ENCODE measurements at places on chromosomes 5 and 9.

DNA sequence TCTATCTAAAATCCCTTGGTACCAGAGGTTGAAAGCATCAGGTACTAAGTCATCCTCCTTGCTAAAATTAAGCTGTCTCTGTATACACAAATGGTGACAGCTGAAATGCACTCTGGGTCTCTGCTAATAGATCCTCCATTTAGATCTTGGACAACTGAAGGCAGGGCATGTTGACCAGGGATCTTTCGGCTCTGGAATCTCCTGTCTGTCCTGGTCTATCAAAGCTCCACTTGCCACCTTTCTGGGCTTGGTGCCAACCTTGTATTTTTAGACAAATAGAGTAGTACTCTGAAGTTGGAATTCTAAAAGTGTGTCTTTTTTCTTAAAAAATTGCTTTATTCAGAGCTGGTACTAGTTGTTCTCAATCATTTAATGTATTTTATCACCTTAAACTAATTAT is 135.2 kb upstream of the HMHB1 start:
- no peak for DNase-seq

DNA sequence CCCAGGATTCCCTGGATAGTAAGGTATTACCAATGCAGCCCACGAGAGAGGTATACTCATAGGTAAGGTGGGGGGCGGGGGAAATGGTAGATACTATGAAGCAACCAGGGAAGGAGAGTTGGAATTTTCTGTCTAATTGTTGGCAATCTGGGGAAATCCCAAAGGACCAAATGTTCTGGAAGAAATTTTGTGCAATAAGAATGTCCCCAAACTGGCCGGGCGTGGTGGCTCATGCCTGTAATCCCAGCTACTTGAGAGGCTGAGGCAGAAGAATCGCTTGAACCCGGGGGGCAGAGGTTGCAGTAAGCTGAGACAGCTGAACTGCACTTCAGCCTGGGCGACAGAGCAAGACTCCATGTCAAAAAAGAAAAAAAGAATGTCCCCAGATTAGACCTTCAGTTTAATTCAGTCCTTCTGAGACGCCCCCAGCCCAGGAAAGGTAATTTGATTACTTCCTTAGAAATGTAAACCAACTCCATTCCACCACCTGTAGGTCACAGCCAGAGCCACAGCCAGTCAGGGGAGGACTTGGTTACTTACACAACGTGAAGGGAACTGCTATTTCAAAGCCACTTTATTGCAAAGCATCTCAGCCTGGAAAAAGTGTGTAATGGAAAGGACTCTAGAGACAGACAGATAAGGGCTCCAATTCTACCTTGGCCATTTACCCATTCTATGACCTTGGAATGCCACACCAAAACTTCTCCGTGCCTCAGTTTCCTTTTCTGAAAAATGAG is 50.0 kb upstream of the KLF4 start:
- no peak for DNase-seq

- DNase-seq = no peak
Observed at GRCh38 chr9:101242651-101243050, 142.2 kb downstream of the BAAT start.

DNA sequence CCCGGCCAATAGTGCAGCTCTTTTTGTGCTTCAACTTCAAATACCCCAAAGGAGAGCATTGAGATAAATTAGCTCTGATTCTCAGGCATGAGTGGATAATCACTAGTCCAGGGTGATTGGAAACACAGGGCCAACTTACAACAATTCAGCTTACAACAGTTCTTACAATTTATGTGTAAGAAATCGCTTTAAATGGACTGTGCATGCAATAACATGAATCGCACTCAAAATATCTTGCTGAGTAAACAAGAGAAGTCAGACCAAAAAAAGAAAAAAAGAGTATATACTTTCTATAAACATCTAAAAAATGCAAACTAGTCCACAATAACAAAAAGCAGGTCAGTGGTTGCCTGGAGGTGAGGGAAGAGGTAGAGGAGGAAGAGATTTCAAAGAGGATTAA is 150.6 kb upstream of the EDIL3 start:
- DNase-seq = no peak

- peak; percentile 34 for DNase-seq
Observed at GRCh38 chr5:107806705-107807104, 136.0 kb upstream of the EFNA5 start.

- DNase-seq = no peak
Observed at GRCh38 chr5:72436796-72437471, 70.3 kb downstream of the ZNF366 start.

DNA sequence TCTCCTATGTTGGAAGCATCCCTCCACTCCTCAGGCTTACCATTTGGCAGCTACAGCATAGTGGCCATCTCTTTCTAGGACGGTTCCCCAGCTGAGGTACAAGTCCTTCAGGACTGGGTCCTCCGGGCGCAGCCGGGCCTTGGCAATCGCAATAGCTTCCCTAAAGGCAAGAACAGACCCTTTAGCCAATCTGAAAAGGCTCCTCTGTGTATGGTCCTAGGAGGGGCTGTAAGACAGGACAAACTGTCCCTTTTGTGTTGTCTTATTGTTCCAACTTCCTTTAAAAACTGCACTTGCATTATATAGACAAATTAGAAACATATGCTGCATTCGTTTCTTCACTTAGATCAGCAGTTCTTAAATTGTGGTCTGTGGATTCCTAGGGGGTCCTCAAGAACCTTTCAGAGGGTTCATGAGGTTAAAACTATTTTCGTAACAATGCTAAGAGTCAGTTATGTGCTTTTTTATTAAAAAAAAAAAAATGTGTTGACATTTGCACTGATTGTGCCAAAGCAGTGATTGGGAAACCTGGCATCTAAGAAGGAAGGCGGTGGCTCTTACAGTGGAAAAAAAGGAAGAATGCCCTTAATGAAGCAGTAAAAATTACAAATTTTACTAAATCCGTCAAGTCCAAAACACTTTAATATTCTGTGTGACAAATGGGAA is 38.7 kb downstream of the GEMIN5 start:
- DNase-seq = no peak

DNA sequence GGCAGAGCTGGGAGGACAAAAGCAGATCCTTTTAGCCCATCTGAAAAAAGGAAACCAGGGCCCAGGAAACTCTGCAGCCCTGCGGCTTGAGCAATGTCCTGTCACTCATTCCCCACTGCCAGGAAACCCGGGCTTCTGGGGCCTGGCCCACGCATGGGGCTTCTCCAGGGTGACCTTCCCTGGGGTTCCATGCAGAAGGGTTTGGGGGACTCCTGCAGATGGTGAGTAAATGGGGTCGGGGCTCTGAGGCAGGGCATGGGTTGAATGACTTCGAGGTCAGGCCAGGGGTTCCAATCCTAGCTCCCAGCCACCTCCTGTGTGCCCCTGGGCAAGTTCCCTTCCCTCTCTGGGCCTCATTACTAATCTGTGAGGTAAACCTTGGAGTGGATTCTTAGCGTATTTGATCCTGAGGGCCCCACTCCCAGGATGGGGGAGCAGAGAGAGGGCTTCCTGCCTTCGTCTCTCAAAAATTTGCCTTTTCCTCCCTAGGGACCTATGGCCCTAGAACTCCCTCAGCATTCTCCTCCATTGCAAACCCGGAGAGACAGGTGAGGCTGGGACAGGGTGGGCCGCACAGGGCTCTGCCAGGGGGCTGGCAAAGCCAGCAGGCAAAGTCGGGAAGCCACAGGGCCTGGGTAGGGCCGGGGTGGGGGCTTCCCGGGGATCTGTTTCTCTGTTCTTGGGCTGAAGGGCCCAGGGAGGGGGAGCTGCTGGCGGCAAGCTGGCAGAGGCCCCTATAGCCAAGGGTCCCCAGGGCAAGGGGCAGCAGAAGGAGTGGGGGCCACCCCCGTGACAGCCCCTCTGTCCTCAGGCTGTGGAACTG is 25.8 kb downstream of the ADGRD2 start:
- DNase-seq = no peak

DNA sequence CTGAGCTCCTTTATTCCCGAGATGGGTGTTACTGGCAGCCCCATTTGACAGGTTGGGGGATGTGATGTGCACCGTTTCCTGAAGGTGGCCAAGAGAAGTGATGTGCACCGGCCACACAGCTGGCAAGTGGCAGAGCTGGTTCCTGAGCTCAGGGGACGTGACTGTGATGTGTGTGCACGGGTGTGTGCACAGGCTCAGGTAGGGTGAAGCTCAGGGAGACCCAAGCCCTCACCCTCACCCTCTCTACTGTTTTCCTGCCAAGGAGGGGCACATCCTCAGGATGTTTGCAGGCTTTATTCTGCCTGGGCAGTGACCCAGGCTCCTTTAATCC is 56.6 kb downstream of the WWC1 start:
- no peak for DNase-seq

DNA sequence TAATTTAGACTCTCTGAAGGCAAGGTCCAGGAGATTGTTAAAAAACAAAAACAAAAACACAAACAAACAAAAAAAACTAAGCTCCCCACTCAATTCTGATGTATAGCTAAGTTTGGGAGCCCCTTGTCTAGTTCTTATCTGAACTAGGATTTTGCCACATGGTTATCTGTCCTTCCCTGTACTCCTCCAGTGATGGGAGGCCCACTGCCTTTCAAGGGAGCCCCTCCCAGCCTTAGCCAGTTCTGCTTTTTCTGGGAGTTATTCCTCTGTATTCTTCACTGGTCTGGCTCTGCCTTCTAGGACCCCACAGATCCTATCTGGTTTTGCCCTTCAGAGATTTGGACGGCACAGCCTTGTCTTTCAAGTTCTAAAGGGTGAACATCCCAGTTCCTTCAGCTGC is 2.1 kb upstream of the ALDH1B1 start:
- no peak for DNase-seq
